COR-L47 (cell line): ENCODE measurements at places on chromosomes 7 and 10.

DNA sequence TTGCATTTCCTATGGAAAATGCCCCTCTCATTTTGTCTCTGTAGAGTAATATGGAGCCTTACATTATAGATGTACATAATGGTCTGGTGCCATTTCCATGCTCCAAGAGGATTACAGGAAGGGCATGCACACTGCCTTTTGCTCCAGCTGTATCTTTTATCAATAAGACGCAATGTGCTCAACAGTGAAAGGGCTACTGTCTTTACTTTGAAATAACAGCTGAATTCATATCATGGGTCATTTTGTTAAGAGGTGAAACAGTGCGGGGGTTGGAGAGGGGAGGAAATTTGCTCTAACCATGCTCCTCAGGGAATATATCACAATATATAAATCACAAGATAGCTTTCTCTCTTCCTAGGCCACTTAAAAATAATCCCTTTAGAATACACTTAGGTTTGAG, 77.7 kb downstream of the ICA1 start:
- no peak for DNase-seq

- no peak for DNase-seq
Observed at GRCh38 chr10:15333909-15334649, 37.0 kb downstream of the FAM171A1 start.

- DNase-seq, result no peak
Observed at GRCh38 chr7:148698007-148698396, 701 bp upstream of the CUL1 start.

- no peak for DNase-seq
Observed at GRCh38 chr10:90930070-90930837, 9.4 kb upstream of the ANKRD1 start.

GRCh38 chr10:90051474-90051873, 350.1 kb downstream of the KIF20B start:
- no peak for DNase-seq

- DNase-seq, result peak; percentile 49
Observed at GRCh38 chr7:25913598-25914224, 238.3 kb upstream of the NFE2L3 start.

DNA sequence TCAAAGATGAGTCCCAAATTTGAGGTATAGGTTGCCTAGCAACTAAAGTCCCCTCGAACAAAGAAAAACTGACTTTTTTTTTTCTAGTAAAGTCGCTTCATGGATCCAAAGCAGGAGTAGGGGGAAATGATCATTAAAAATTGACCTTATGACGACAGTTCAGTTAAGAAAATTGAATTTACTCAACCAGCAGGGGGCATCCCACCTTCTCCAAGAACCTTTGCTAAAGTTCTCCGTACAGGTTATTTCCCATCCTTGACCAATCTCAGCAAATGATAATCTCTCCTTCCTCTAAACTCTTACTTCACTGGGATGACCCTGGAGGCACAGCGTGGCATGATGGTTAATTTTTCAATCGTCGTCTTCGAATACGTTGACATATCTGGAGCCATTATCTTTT, 228.3 kb downstream of the CALN1 start:
- DNase-seq, result no peak

- no peak for DNase-seq
Observed at GRCh38 chr7:138349841-138350700, 110.0 kb upstream of the TRIM24 start.

DNA sequence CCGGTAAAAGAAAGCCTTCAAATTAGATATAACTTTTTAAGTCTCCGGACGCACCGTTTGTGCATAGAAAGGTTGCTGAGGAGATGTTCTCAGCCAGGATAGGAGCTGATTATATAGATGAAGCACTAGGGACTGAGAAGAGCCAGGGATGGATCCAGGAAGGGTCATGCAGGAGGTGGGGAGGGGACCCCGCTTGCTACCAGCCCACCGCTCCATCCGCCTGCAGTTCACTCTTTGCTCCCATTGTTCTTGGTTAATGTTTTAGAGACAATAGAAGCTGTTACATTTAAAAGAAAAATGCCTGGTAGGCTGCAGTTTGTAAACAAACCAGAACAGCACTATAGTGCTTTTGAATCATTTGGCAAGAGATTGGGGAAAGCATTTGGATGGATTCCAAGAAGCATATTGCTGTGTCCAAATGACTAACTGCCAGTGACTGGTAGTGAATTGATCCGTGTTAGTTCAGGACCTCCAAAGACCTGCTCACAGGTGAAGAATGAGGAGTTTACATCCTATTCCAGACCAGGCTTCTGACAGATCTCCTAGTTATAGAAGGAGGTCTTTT, 175.9 kb upstream of the TAC1 start:
- DNase-seq, result peak; percentile 94

- DNase-seq, result no peak
Observed at GRCh38 chr10:128095753-128096469, 30.3 kb downstream of the MKI67 start.

- DNase-seq, result no peak
Observed at GRCh38 chr10:130636313-130636930, 500.2 kb downstream of the GLRX3 start.

GRCh38 chr10:67015225-67015624, 89.4 kb downstream of the LRRTM3 start:
- no peak for DNase-seq

DNA sequence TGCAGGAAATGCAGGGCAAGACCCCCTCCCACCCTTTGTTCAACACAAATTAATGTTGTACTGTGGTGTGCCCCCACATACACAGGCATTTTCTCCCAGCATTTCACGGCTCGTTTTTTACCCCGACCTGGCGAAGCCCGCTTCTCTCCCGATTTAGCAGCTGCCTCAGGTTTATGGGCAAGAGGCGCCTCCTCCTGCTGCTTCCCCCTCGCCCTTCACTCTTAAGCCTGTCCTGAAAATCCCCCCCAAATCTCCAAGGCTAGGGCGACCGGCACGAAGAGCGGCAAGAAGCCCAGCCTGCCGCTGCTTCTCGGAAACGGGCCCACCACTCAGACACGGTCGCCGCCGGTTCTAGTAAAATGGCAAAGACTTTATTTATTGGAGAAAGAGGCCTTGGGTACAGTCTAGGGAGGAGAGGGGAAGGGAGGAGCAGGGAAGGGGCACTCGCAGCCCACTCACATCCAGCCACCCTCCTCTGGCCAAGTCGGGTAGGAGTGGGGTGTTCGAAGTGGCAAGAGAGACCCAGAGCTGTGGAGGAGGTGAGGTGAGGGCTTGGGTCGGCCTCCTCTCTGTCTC, 3.3 kb downstream of the LBX1 start:
- DNase-seq, result no peak

DNA sequence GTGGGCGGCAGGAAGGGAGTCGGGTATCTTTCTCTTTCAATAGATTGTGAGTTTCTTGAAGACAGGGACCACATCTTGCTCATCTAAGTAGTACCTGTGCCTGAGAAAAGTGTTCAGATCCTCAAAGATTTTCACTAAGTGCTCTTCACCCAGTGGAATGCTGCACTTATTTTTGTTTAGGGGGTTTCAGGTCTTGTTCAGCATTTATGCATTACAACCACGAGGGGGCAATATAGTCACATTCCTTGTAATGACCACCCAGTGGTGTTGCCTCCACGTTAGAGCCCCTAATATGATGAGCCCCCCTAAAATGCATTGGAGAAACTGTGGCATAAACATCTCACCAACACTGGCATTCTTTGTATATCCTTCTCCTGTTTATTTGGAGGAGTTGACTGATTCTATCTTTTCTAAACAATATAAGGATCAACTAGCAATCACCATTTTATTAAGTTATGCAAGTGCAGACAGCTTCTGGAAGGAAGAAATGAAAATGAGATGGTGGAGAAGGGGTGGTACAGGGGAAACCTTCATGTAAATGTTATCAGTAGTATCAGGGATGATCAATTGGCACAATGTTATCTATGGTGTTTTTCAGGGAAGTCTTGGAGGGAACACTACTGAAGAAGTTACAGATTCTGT, 3.1 kb upstream of the PAPSS2 start:
- no peak for DNase-seq

GRCh38 chr10:52115823-52116222, 198.3 kb upstream of the DKK1 start:
- DNase-seq, result no peak

- DNase-seq, result no peak
Observed at GRCh38 chr10:4450981-4451908, 374.8 kb upstream of the AKR1E2 start.

GRCh38 chr10:99660662-99661376, 1.5 kb downstream of the ENTPD7 start:
- no peak for DNase-seq

DNA sequence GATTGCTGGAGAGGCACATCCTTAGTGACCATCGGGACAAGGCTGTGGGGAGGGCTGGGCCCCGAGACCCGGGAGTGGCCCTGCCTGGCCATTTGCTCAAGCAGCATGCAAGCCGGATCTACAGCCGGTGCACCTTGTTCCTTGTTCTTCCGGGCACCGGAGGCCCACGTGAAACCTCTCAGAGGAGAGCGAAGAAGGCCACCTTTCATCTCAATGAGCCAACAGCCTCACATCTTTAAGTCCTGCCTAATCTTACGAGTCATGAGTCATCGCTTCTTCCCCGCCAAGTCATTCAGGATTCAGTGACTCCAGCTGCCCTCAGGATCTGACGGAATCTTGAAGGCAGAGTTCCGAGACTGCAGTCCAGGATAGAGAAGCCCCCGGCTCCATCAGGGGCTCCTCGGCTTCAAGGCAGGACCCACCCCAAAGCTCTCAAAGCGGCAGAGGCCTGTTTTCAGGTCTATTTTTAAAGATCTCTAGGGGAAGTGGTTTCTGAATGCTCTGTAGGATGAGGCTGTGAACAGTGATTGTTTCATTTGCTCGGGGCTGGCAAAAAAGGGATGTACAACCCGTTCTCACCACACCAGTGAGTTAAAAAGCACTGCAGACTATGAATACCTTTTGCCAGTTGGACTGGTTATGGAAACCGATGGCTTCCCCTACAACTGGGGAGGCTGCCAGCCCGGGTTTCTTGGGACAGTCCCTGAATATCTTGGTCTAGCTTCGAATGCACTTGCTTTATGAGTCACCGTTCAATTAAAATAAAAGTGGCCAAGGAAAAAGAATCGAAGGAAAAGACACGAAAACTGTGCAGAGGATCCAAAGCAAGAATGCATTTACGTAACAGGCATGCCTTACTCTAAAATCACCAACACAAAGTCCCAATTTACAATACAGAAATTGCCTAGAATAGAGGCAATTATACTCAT, 57.2 kb upstream of the ECHDC3 start:
- no peak for DNase-seq

GRCh38 chr10:21926358-21926925, 77.1 kb downstream of the DNAJC1 start:
- DNase-seq, result no peak

DNA sequence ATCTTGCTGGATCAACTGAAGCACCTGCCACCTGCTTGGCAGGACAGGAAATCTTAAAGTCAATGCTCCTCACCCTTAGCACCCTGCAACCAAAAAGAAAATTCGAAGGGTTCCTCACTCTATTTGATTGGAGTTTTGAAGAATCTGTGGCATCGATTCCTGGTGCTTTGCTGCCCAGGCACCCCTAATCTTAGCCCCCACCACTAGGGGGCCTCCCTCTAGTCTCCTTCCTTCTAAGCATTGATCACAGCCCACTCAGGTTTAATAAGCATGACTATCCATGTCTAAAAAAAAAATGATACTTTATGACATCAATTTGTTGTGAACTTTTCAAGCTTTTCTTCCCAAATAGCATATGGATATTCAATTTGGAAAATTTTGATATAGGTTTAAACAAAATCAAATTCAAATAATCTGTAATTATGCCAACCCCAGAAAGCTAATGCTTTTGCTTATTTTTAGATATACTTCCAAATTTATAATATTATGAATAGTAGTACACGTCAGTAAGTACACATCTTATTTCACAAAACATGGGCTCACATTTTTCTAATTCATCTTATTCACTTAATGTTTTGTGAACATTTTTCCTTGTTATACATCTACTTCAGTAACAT, 45.3 kb downstream of the NRG3 start:
- no peak for DNase-seq

DNA sequence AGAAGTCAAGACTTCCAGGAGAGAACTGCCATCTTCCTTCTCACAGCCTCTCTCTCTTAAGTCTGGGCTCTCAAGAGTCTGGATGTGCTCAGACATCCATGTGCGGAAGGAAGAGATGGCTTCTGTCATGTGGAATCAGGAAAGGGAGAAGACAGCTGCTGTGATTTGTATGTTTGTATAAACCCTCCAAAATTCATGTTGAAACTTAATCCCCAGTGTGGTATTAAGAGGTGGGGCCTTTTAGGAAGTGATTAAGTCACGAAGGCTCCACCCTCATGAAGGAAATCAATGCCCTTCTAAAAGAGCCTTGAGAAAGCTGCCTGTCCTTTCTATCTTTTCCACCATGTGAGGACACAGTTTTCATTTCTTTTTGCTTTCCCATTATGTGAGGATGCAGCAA, 73.9 kb upstream of the PTN start:
- DNase-seq, result no peak

DNA sequence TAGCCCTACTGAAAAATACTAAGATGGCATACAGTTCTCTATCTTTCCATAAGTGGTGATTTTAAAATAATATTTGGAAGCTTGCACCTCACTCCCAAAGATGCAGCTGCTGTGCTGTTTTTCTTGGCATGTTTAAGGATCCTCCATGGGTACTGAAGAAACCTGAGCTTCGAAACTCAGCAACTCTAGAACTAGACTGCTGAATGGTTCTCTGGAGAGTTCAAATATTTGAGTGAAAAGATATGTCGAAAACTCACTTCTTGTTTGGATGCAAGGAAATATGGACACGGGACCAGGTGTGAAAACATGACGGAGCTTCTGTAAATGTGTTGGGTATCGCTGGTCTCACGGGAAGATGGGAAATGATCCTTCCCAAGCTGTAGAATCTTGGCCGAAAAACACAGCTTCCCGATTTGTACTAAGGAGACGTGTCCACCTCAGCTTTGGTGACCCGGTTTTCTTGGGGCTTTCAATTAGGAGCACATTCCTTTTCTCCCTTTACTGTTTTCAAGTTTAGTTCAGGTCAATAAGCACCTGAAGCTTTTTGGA, 543.8 kb upstream of the NRP1 start:
- DNase-seq, result no peak

GRCh38 chr7:71221549-71221948, 89.6 kb downstream of the GALNT17 start:
- no peak for DNase-seq

- no peak for DNase-seq
Observed at GRCh38 chr10:121154846-121155245, 303.7 kb downstream of the WDR11 start.

DNA sequence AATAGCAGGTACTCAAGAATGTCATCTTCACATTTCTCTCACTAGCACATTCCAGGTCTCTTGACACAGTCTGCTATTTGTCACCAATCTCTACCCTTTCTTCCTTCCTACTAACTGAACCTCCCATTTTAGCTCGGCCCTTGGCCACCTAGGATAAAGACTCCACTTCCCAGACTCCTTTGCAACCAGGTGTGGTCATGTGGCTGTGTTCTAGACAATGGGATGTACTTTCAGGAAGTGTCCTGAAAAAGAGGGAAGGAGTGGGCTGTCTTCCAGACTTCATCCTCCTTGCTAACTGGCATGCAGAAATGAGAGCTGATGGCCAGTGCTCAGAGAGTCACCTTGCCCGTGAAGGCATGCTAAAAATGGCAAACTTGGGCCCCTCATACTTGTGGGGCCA, 139.2 kb downstream of the AMPH start:
- DNase-seq, result no peak
